ENCODE measurements at places on chromosomes 16 and 17.

DNA sequence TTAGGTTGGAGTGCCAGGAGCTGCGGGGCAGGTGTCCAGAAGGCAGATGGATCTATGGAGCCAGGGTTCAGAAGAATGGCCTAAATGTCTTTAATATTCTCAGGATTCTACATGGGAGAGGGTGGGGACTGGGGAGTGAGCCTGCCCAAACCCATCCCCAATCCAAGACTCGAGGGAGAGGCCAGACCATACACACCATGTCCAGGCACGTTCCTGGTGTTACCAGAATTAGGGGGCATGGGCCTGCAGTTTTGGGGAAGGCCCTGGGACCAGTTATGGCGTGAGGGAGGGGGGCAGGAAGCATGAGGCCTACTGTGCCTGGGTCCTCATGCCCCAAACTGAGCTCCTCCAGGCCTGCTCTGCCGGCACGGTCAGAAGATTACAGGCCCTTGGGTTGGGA, 1.9 kb downstream of the TAX1BP3 start:
- DNase-seq, result no peak

- no peak for DNase-seq
Observed at GRCh38 chr17:44314524-44314868, 6.1 kb downstream of the RUNDC3A start.

GRCh38 chr16:56477096-56477878, 25.9 kb downstream of the OGFOD1 start:
- DNase-seq, result no peak

DNA sequence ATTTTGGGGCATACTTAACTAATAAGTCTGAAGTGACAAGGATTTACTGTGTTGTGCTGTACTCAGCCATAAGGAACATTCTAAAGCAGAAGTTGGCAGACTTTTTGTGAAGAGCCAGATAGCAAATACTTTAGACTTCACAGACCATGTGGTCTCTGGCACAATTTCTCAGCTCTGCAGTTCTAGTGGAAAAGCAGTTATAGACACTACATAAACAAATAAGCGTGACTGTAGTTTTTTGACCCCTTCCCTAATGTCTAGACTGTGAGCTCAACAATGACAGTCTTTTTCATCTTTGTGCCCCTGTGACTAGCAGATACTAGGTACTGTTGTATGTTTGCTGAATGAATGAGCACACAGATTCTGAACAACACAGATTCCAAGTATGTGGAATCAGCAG, 4.9 kb downstream of the RPAIN start:
- DNase-seq, result no peak

DNA sequence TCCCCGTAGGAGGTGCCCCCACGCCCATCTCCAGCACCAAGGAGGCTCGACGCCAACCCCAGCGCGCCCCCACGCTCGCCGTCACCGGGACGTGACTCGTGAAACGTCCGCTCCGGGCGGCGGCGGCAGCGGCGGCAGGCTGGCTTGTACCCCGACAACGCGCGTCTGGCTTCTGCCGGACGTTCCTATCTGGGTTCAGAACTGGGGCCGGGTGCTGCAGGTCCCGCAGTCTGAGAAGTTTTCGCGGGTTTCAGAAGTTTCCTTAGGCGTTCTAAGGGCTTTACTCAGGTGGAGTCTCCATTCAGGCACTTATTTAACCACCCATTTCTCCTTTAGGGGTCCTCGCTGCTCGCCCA, 672 bp upstream of the ALKBH5 start:
- peak; percentile 80 for DNase-seq

GRCh38 chr17:3959295-3959899, 4.8 kb downstream of the ATP2A3 start:
- DNase-seq, result no peak

GRCh38 chr16:65306722-65307121, 184.9 kb upstream of the CDH11 start:
- DNase-seq, result no peak

- DNase-seq, result no peak
Observed at GRCh38 chr17:11412654-11413053, 171.6 kb downstream of the SHISA6 start.

- DNase-seq, result no peak
Observed at GRCh38 chr16:57661936-57662906, 5.9 kb upstream of the ADGRG3 start.

- DNase-seq, result no peak
Observed at GRCh38 chr17:56910509-56911235, 3.2 kb downstream of the TRIM25 start.

GRCh38 chr17:34717092-34717491, 137.7 kb downstream of the TMEM132E start:
- no peak for DNase-seq

DNA sequence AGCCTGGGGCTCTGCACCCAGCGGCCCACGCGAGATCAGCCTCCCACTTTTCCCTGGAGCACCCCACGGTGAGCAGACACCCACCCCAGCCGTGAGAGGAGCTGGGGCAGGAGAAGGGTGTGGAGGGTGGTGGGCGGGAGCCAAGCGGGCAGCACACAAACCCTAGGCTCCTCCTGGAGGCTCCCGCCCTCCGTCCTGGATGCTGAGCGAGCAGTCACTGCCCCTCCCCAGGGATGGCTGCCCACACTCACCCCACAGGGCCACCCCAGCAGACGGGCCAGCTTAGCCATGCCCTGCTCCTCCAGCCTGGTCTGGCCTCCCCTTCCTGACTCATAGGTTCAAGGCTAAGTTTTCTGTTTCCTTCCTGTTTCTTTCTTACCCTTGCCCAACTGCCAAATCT, 15.7 kb upstream of the ABCC3 start:
- no peak for DNase-seq

DNA sequence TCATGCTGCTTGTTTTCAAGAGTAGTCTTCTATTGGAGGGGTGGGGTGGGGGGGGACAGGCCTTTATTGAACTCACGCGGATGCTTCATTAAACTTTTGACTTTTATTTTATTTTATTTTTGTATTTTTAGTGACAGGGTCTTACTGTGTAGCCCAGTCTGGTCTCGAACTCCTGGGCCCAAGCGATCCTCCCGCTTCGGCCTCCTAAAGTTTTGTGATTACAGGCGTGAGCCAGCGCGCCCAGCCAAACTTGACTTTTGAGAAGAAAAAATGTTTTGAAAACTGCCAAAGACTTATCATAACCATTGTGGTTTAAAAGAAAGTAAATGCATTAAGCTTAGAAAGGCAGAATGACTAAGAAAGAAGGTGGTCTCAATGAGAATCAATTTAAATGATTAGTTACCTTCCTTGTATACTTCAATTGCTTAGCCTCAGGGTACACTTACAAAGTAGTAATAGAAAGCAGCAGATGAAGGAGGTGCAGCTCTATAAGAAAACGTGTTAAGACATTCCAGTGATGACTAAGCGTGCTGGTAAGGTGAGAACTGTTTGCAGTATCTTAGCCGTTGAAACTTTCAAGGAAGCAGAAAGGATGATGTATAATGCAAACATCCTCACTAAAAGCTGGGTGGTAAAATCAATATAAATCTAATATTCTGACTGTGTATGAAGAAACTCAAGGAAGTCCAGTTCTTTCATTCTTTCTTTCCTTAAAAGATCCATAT, 1.2 kb downstream of the AP2B1 start:
- no peak for DNase-seq

- DNase-seq, result no peak
Observed at GRCh38 chr16:54347961-54348360, 61.4 kb upstream of the IRX3 start.

DNA sequence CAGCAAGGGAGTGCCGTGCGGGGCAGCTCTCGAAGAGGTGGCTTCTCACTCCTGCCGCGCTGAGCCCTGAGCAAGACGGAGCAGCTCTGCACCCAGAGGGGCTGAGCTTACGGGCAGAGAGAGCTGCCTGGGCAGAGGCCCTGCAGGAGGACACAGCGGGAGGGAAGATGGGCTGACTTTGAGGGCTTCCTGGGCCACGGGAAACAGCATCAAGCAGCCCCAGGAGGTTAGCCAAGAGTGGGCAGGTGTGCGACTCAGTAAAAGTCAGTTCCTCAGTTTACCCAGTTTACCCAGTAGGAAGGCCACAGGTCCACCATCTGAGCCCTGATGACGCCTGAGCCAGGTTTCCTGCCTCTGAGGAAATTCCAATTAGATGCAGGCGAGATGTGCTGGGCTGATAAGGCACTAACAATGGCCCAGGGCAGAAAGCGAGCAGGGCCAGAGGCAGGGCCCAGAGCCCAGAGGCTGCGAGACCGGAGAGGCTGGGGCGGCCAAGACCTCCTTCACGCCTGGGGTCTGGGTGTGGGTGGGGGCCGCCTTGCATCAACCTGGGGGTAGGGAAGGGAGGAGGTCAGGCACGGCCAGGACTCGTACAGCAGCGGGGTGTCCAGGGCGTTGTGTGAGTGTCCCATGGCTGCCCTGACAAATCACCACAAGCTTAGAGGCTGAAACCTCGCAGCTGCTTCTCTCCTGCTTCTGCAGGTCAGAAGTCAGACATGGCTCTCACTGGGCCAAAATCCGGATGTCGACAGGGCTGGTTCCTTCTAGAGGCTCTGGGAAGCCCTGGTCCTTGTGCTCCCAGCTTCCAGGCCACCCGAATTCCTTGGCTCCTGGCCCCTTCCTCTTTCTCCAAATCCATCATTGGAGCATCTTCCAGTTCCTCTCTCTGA, 32.0 kb upstream of the CIBAR2 start:
- DNase-seq, result no peak

DNA sequence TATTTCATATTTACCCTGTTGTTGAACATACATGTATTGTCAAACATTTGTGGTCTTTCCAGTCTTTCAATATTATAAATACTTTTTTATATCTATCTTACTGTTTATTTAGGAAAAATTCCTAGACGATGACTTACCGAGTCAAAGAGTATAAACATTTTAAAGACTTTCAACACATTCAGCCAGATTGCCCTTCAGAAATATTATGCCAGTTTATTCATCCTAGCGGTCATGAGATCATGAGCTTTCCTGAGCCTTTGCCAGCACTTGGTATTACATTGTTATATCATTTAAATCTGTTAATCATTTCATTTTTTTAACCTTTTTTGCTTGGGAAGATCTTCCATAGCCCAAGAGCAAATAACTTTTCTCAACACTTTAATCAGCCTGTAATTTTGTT, 197.4 kb downstream of the SPECC1 start:
- no peak for DNase-seq

- no peak for DNase-seq
Observed at GRCh38 chr17:58527306-58527705, 12.9 kb upstream of the MTMR4 start.

DNA sequence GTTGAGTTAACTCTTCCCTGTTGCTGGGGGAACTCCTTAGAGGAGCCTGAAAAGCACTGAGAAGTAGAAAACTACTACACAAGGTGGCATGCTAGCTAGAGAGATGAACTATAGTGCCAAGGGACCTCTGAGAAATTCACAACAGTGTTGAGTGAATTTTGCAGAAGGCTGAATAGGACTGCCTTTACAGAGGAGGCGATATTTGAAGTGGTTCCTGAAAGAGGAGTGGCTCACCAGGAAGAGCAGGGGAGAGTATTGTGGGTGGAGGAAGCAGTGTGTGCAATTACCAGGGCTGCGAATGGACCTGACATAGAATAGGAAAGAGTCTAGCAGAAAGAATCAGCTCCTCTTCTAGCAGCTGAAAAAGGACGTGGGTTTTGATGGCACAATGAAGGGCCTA, 66.4 kb downstream of the CDK5R1 start:
- DNase-seq, result no peak

GRCh38 chr16:48559462-48560211, 50.3 kb downstream of the N4BP1 start:
- no peak for DNase-seq

DNA sequence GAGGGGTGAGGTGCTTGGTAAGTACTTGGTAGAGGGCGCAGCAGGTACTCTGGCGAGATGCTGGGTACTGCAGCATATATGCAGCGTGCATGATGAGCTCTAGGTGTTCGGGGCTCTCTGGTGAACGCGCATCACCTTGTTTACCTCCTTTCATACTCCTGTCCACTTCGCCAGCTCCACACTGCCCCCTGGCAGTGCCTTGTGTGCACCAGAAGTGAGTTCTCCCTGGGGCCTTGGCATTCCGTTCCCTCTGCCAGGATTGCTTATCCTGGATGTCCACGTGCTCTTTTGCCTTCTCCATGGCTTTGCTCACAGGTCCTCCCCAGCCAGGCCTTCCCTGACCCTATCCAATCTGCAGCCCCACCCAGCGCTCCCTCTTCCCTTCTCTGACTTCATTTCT, 154.2 kb downstream of the MRM1 start:
- peak; percentile 12 for DNase-seq

DNA sequence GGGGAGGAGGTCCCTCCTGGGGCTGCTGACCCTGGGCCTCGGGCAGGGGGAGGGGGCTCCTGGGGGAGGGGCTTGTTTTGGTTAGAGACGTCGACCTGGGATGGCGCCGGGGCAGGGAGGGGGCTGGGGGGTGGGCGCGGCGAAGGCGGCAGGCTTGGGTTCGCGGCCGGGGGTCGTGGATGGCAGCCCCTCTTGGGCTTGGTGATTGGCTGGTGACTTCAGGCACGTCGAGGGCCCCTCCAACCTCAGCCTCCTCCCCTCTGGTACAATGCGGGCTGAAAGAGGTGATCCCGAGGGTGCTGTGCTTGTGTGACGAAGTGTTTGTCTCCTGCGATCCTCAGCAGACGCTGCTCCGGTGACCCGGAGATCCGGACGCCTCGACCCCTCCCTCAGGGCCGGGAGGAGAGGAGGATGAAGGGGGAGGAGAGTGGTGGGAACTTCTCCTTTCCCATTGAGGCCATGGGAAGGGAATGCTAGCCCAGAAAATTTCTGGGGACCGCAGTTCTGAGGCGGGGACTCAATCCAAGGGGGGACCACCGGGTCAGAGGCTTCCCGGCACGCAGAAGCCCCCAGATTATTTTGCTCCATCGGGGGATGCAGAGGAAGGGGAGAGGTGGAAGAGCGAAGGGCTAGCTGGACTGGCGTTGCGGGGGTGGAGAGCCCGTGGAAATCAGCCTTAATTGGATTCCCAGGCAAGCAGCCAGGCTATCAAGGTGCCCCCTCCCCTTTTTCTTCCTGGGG, 43.9 kb downstream of the RAI1 start:
- DNase-seq, result no peak

GRCh38 chr16:71499775-71500364, 10.7 kb upstream of the ZNF19 start:
- DNase-seq, result peak; percentile 6

DNA sequence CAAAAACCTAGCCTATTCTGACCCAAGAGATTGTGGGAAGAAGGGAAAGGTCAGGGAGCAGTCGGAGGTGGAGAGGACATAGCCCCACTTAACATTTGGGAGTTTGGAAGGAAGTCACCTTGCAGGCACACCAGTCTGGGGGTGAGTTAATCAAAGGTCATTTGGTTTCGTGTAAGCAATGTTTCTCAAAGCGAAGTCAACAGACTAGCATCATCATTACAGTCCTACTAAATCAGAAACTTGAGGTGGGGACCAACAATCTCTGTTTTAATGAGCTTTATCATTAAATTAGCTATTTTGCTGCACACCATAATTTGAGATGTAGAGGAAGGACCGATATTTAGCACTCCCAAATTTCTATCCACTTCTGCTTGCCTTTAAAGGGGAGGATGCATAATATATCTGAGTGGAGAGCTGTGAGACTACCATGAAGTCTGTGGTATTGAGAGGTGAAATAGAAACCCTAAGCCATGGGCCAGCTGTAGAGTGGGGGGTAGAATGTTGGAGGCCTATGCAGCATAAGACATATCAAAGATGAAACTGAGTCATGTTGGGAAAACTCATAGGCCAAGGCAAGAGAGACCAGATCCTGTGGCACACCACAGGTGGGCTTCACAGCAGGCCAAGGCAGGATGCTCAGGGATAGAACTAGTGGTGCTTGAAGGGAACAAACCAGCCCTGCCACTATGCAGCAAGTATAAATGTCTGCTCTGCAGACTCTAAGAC, 141.7 kb upstream of the ANKFN1 start:
- DNase-seq, result no peak

GRCh38 chr17:14011740-14012405, 57.4 kb upstream of the COX10 start:
- DNase-seq, result no peak
